ENCODE measurements at places on chromosomes 5 and 9. TPM values are rescaled to one million over a fixed set of nuclear protein-coding genes. Genes with fewer than 3 reads are reported as not detected.

The MED27 gene
- total RNA-seq, result 9.8 TPM

The ACER2 gene
- total RNA-seq, result 3.6 TPM

The FBP2 gene
- total RNA-seq, result not detected

The TMEM174 gene
- not detected for total RNA-seq

The BRINP1 gene
- not detected for total RNA-seq

The ARSI gene
- total RNA-seq, result 118 TPM

The DIAPH1 gene
- 53.9 TPM for total RNA-seq

The FIBCD1 gene
- 26.0 TPM for total RNA-seq

All from smooth muscle cell of the umbilical artery (primary cell).